Vagina (tissue), 2 donors: ENCODE measurements at places on chromosomes 3 and 15. TPM values are rescaled to one million over a fixed set of nuclear protein-coding genes. Genes with fewer than 3 reads are reported as not detected.

SLC22A13 gene
- total RNA-seq: not detected

TP63 gene
- 144 TPM for total RNA-seq

DNA sequence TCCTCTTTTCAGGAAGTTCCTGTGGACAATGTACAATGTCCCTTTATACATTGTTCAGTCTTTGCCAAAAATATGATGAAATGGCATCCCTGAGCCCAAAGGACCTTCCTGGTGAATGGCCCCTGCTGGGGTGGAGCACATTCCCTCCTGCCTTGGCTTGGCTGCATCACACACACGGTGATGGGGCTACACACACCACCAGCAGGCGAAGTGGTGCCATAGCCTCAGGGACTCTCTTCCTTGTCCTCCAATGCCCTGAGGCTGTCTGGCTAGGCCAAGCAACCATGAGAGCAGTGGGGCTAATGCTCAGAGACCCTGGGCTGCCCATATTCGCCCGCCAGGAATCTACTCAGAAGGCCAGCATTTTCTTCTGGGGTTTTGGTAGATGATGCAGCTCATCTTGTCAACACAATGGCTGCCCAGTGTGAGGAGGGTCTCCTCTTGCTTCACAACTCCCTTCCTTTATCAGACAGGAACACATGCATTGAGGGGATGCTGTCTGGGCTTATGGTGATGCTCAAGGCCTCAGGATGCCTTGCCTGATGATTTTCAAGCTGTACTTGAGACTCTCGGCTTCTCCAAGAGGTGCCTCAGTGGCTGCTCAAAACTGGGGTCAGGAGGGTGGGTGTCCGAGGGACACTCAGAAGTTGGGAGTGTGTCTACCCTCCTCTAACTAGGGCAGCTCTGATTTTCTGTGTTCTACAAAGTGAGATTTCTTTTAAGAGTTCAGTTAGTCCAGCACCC is 40.9 kb upstream of the EPHB1 start:
- DNase-seq: peak; percentile 67
- no peak overlapping the region for H3K4me3 ChIP-seq
- no peaks in the 10 kb centered on the region for H3K36me3 ChIP-seq
- H3K27me3 ChIP-seq: no peaks in the 10 kb centered on the region
- H3K27ac ChIP-seq: no peak overlapping the region

GRCh38 chr15:73493922-73494321 is 51.0 kb downstream of the REC114 start:
- H3K27ac ChIP-seq: no peak overlapping the region
- no peaks in the 10 kb centered on the region for H3K27me3 ChIP-seq
- H3K36me3 ChIP-seq: no peaks in the 10 kb centered on the region
- H3K4me1 ChIP-seq: no peaks in the 10 kb centered on the region

BHLHE40 gene
- total RNA-seq: 347 TPM

- no peak for DNase-seq
- no peak overlapping the region for H3K4me3 ChIP-seq
- no peaks in the 10 kb centered on the region for H3K27me3 ChIP-seq
- no peaks in the 10 kb centered on the region for H3K36me3 ChIP-seq
These were observed 75.6 kb downstream of the BFSP2 start for GRCh38 chr3:133475245-133476010.

CAMK2N2 gene
- not detected for total RNA-seq

GRCh38 chr3:147529551-147529950 is 120.4 kb downstream of the ZIC1 start:
- DNase-seq: no peak
- no peaks in the 10 kb centered on the region for H3K27me3 ChIP-seq
- H3K36me3 ChIP-seq: no peaks in the 10 kb centered on the region

SERPINI1 gene
- total RNA-seq: 13.8 TPM

DNA sequence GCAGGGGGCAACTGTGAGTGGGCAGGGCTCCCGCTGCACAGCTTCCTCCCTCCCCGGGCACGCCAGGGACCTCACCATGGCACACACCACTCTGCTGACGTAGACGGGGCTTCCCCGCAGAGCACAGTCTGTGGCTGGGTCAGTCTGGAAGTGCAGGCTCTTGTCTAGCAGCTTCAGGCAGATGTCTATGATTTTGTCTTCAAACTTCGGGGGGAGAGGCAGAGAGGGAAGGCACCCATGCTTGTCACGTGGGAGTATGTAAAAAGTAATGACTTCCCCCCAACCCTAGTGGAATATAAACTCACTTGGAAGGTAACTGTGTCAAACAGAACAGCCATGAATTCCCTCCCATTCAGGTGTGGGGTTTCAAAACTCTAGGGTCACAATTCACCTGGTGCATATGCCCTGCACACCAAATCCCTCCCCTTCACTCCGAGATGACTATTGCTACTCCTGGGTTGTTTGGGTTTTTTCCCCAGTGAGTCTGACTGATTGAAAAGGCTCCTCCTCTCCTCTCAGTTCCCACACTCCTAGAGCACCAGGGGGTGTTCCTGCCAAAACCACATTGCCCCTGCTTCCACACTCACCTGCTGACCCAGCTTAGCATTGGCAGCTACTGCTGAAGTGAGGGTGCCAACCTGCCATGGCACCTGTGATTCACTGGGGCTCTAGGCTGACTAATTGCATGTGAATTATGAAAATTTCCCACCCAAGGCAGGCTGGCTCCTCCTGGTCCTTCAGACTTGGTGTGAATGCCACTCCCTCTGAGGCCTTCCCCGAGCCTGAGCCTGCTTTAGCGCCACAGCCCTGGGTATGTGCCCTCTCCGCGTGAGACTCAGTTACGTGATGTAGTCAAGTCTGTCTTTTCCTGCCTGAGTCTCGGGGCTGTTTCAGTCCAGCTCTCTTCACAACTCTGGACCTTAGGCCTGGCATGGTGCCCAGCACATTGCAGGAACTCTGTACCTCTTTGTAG is 13.0 kb downstream of the TGM5 start:
- H3K27me3 ChIP-seq: no peaks in the 10 kb centered on the region
- no peak overlapping the region for H3K27ac ChIP-seq
- no peak for DNase-seq

LMOD3 gene
- total RNA-seq: not detected

SERPINI2 gene
- total RNA-seq: not detected

PARP14 gene
- 44.4 TPM for total RNA-seq

GRCh38 chr3:136305879-136306278 is 55.7 kb downstream of the PCCB start:
- no peak for DNase-seq
- H3K27ac ChIP-seq: no peak overlapping the region
- H3K4me3 ChIP-seq: no peak overlapping the region
- no peaks in the 10 kb centered on the region for H3K4me1 ChIP-seq

GRCh38 chr3:187858041-187858440 is 112.8 kb upstream of the BCL6 start:
- no peaks in the 10 kb centered on the region for H3K36me3 ChIP-seq
- H3K4me1 ChIP-seq: peaks cover 10% of the 10 kb centered on the region
- peak overlapping the region; percentile 33 for H3K27ac ChIP-seq
- no peak for DNase-seq

HIGD2B gene
- total RNA-seq: not detected

DNA sequence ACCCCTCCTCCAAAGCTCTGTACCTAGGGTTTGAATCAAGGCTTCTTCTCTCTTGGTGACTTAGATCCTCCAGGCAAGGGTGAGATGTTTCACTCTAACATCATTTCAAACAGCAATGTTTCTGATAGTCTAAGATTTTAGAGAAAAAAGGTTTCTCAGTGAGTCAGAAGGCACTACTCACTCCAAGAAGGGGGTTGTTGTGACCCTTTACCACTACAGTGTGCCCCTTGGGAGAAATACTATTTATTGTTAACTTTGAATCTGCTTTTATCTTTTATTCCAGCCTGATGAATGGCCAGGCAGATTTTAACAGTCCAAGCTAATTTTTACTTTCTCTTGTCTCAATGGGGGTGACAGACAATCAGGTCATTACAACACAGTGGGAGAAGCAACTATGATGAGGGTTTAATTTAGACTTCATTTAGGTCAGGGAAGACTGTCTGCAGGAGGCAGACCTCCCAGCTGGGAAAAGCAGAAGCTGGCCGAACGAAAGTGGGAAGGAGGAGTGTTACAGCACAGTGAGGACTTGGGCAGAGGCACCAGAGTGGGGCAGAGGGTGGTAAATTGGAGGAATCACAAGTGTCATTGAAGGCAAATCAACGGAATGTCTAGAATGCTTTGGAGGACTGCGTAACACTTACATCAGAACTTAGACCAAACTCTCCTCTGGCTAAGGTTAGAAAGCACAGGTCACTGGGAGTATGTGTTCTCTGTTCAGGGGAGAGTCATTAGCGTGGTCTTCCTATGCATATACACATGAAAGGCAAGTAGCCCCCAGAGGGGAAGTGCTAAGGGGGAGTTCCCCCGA is 21.2 kb downstream of the ZNF860 start:
- H3K27ac ChIP-seq: no peak overlapping the region
- no peak for DNase-seq
- H3K27me3 ChIP-seq: no peaks in the 10 kb centered on the region
- no peak overlapping the region for H3K4me3 ChIP-seq

- no peak for DNase-seq
- no peak overlapping the region for H3K27ac ChIP-seq
- no peaks in the 10 kb centered on the region for H3K4me1 ChIP-seq
These were observed 32.2 kb downstream of the ATP13A4 start for GRCh38 chr3:193522473-193522872.

DNA sequence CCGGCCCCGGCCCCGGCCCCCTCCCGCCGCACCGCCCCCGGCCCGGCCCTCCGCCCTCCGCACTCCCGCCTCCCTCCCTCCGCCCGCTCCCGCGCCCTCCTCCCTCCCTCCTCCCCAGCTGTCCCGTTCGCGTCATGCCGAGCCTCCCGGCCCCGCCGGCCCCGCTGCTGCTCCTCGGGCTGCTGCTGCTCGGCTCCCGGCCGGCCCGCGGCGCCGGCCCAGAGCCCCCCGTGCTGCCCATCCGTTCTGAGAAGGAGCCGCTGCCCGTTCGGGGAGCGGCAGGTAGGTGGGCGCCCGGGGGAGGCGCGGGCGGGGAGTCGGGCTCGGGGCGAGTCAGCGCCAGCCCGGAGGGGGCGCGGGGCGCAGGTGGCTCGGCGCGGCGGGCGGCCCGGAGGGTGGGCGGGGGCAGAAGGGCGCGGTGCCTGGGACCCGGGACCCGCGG is 352 bp downstream of the CHRD start:
- DNase-seq: no peak
- H3K27me3 ChIP-seq: no peaks in the 10 kb centered on the region
- peak overlapping the region; percentile 89 for H3K4me3 ChIP-seq
- peaks cover 32% of the 10 kb centered on the region for H3K4me1 ChIP-seq
- no peaks in the 10 kb centered on the region for H3K36me3 ChIP-seq
- peak overlapping the region; percentile 68 for H3K27ac ChIP-seq

- H3K27me3 ChIP-seq: no peaks in the 10 kb centered on the region
- H3K4me1 ChIP-seq: peaks cover 7% of the 10 kb centered on the region
- no peak for DNase-seq
- no peak overlapping the region for H3K27ac ChIP-seq
These were observed 176.8 kb downstream of the STT3B start for GRCh38 chr3:31709526-31709925.

- no peaks in the 10 kb centered on the region for H3K27me3 ChIP-seq
- no peaks in the 10 kb centered on the region for H3K4me1 ChIP-seq
- no peak overlapping the region for H3K27ac ChIP-seq
- H3K36me3 ChIP-seq: no peaks in the 10 kb centered on the region
These were observed 66.0 kb downstream of the KBTBD8 start for GRCh38 chr3:67064105-67064504.

GABRA5 gene
- not detected for total RNA-seq

- H3K4me1 ChIP-seq: peaks cover 46% of the 10 kb centered on the region
- H3K27me3 ChIP-seq: no peaks in the 10 kb centered on the region
- no peaks in the 10 kb centered on the region for H3K36me3 ChIP-seq
- H3K27ac ChIP-seq: no peak overlapping the region
These were observed 165.0 kb upstream of the TLE3 start for GRCh38 chr15:70262591-70263274.

DNA sequence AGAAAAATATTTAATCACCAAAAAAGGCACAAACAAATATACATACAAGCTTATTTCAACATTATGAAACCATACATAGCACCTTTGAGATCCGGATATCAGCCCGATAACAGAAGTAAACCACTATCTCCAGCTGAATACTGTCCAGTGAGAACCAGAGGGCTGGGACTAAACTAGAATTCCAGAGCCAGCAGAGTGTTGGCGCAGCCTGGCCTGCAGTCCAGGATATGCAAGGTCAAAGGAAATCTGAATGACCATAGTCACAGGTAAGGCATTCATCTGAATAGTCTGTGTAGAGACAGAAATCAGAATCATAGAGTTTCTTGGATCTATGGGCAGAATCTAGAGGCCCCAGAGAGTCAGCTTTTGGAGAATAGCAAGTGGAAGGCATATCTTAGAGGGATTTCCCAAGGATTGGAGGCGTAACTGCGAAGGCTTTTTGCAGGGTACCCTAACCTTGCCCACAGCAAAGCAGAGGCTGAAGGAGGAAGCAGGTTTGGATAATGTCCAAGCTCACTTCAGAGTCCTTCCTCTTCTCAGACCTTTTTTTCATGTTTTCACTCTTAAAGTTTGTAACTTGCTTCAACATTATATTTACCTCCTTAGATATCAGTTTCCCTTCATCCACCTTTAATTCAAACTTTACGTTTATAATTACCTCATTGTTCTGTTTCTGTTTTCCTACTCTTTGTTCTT is 32.5 kb upstream of the TP63 start:
- no peak overlapping the region for H3K4me3 ChIP-seq
- no peak for DNase-seq
- no peak overlapping the region for H3K27ac ChIP-seq
- no peaks in the 10 kb centered on the region for H3K36me3 ChIP-seq

- no peak overlapping the region for H3K4me3 ChIP-seq
- DNase-seq: no peak
- no peaks in the 10 kb centered on the region for H3K27me3 ChIP-seq
- H3K36me3 ChIP-seq: no peaks in the 10 kb centered on the region
These were observed 14.0 kb upstream of the LARP6 start for GRCh38 chr15:70867911-70868467.

- no peak overlapping the region for H3K27ac ChIP-seq
- H3K4me1 ChIP-seq: peaks cover 49% of the 10 kb centered on the region
- H3K36me3 ChIP-seq: no peaks in the 10 kb centered on the region
- DNase-seq: no peak
- H3K4me3 ChIP-seq: no peak overlapping the region
These were observed 117.5 kb upstream of the ARHGEF3 start for GRCh38 chr3:56919137-56919796.

PPCDC gene
- total RNA-seq: 23.8 TPM

SCG5 gene
- total RNA-seq: 6.1 TPM

DNA sequence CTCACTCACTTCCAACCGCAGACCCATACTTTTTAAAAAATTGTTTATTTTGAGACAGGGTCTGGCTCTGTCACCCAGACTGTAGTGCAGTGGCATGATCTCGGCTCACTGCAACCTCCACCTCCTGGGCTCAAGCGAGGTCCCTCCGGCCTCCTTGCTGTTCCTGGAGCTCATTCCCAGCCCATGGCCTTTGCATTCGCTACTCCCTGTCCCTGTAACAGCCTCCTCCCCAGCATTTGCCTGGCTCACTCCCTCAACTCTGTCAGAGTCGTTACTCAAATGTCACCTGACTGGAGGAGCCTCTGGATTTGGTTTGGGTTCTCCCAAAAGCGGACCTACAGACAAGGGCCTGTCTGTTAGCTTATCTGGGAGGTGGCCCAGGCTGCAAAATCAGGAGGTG is 432.6 kb upstream of the PROK2 start:
- no peak overlapping the region for H3K4me3 ChIP-seq
- no peak for DNase-seq
- no peak overlapping the region for H3K27ac ChIP-seq

STX19 gene
- total RNA-seq: 2.5 TPM
